Stimulated activated CD8-positive, alpha-beta memory T cell treated with anti-CD3 and anti-CD28 coated beads, Interleukin-15, amount 100 ng/mL, for 4 hours (primary cell): ENCODE measurements at places on chromosomes 5 and 9.

DNA sequence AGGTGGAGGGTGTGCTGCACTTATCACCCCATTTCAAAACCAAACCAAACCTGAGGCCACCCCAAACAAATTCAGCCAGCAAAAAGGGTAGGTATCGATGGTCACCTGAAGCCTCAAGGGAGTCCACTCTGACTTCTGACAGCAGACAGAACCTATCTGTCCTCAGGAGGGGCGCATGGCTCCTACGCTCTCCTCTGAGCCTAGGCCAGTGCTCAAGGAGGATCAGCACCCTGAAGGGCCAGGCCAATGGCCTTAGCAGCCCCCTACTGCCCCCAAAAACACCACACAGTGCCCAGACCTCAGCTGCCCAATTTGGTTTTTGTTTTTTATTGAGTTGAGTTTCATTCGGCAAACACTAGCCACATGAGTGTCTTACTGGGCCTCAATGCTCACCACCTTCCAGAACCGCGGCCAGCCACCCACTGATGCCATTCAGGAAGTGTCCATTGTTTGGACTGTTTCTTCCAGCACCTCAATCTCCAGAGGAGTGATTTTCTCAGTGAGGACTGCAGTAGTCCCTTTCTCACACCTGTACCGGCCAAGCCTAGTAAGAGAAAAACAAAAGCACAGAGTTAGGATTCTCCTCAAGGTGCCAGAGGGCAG lies 62.0 kb downstream of the PSMB7 start:
- no peak for DNase-seq

GRCh38 chr5:53984971-53985370 lies 325.4 kb downstream of the ARL15 start:
- no peak for DNase-seq

GRCh38 chr5:87825583-87825982 lies 412.9 kb upstream of the CCNH start:
- DNase-seq = no peak

GRCh38 chr9:70491426-70492318 lies 77.2 kb upstream of the KLF9 start:
- no peak for DNase-seq

DNA sequence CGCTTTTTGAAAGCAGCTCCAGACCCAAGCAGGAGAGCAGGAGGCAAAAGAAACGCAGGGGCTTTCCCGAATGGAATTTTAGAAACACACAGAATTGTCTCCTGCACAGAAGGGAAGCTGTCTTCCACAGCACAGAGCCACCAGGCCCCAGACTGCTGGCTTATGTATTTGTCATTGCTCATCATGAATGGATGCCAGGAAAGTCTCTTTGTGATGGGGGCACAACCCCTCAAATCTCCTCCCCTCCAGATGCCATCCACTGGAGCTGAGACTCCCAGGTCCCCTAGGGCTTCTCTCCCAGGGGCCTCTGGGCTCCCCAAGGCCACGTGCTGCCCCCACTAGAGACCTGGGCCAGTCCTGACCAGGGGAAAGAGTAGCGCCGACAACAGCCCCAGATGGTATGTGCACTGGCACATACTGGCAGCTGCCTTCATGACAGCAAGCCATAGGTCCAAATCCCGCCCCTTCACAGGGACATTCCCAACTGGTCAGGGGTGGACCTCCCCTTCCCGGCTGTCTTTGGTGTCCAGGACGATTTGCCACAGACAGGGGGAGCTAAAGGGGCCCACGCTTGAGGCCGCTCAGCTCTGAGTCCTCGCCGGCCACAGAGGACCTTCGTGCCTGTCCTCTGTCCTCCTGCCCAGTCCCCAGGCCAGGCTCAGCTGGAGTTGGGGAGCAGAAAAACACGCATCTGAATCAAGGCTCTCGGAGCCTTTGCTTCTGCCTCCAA lies 127.8 kb downstream of the KCNIP1 start:
- DNase-seq = no peak

DNA sequence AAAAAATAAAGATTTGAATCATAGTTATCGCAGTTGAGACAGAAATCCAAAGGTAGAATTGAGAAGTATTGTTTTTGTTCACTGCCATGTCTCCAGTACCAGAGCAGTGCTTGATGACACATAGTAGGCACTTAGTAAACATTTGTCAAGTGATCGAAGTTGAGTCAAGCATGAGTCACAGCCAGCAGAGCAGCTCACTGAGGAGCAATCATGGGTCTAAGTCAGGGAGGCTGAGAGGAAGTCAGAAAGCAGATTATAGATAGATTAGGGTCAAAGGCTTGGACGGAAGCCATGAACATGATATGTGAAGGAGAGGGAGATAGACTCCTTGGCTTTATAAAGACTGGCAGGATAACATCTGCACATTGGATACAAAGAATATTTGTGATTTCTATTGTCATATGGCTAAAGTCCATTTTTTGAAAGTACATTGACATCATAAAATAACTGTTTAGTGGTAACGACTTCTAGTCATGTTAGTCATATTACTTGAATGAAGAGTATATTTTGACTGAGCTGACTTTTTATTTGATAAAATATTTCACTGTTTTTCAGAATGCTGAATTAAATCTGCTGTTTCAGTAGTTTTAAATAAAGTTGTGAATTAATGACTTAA lies 168.5 kb downstream of the RAB3C start:
- DNase-seq = no peak

DNA sequence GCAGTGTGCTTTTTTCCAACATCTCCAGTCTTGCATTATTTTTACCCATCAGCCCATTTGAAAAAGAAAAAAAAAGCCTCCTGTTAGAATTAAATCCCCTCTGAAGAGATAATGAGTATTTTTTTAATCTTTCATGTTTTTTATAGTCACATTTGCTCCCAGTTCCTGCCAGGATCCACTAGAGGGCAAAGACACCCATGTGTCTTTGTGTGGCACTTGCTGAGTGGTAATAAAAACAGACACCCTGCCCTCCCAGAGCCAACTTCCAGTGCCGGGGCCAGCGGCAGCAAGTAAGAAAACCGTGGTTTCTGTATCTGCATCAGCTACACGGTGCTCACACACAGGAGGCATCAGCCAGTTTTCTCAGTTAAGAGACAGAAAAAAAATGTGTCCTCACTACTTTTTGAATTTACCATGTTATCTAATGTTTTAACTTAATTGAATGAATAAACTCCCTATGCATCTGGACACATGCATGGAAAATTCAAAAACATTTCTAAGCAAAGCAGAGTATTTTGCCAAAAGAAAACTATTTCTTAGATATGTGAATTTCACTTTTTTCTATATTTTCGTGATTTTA lies 70.2 kb upstream of the PLEKHG4B start:
- no peak for DNase-seq

- DNase-seq = no peak
Measured at GRCh38 chr9:115264313-115264712, 146.4 kb upstream of the TNC start.

GRCh38 chr5:127085371-127085770 lies 12.1 kb upstream of the C5orf63 start:
- DNase-seq = no peak

DNA sequence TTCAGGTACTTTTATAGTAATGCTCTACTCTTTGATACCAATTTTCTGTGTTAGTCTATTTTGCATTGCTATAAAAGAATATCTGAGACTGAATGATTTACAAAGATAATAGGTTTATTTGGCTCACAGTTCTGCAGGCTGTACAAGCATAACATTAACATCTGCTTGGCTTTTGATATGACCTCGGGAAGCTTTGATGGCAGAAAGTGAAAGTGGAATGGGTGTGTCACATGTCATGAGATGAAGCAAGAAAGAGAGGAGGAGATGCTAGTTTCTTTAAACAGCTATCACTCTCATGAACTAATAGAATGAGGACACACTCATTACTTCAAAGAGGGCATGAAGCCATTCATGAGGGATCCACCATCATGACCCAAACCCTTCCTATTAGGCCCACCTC lies 270.9 kb upstream of the IL12B start:
- DNase-seq = no peak

- no peak for DNase-seq
Measured at GRCh38 chr5:173764332-173765028, 123.7 kb upstream of the CPEB4 start.

GRCh38 chr9:18499980-18500379 lies 26.0 kb downstream of the ADAMTSL1 start:
- no peak for DNase-seq

- no peak for DNase-seq
Measured at GRCh38 chr5:133967698-133968203, 674 bp downstream of the C5orf15 start.

DNA sequence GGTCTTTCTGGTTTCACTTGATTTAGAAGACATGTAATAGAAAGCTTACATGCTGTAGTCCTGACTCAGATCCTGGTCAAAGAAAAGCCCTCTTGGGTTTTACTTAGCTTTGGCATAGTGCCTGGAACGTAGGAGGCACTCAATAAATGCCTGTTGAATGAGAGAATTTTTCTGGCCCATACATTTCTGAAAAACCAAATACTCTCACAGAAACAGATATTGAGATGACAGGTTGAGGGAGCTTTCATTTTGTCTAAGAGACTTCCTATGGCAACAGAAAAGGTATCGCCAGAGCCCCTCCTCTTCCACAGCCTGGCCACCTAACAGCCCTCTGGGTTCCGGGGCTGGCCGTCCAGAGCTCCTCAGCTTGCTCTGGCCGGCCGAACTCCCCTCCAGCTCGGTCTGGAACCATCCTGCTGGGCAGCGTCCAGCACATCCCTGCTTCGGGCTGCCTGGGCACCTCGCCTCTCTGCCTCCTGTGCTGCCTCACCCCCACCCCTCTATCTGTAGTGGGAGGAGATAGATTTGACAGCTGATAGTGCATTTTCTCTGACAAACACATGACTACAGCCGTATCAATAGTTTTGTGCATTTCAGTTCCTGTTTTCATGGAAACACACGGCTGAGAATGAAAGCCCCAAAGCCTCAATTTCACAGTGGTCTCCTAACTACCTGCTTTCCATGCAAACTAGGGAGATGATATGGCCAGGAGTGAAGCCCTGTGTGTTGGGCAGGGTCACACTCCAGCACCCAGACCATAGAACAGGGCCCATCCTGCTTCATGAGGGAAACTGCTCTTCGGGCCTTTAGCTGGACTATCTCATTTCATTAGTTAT lies 1.1 kb downstream of the IL4 start:
- no peak for DNase-seq

- DNase-seq = no peak
Measured at GRCh38 chr9:135901826-135902225, 5.5 kb downstream of the CAMSAP1 start.

GRCh38 chr5:165508861-165509260 lies 2003.4 kb downstream of the MAT2B start:
- DNase-seq = no peak

- no peak for DNase-seq
Measured at GRCh38 chr9:34084562-34084961, 35.9 kb upstream of the UBAP2 start.

DNA sequence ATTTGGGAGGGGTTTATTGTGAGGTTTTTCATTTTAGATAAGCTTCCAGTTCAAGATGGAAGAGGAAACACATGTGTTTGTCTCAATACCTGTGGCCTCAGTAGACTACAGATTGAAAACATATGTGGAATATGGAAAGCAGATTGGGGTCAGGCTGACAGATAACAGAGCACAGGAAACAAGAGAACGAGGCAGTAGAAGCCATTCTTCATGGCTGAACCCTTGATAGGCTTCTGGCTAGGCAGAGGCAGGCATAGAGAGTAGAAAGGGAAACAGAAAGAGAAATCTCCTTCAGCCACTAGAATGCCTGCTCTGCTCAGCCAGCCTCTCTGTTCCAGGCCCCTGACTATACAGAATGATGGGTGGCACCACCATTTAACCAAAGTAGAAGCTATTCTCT lies 152.5 kb downstream of the MUSK start:
- no peak for DNase-seq

- DNase-seq = no peak
Measured at GRCh38 chr5:2538169-2538568, 213.3 kb downstream of the IRX2 start.

DNA sequence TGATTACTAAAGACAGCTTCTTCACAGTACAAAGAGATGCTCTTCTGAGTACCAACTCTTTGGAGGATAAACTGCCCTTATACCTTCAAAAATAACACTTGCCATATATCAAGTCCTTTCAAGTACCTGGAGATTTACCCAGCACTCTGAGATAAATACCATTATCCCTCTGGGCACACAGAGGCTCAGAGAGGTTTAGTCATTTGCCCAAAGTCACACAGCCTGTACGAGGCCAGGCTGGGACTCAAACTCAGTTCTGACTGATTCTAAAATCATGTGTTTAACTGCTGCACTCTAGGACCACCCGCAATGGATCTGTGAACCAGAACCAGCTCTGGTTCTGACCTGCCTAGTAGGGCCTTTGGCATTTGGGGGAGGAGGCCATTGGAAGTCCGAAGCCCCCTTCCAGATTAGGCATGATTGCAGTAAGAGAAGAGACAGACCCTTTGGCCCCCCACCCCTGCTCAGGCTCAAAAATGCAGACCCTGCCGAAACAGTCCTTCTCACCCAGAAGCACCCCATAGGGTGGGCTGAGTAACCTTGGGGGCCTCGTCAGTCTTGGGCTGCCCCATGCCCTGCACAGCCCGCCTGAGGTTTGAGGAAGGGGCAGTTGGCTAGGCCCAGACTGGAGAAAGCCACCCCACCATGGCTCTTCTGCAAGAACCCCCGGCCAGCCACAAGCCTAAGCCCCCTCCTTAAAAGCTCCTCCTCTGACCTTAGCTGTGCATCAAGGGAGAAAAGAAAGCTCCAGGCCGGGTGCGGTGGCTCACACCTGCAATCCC lies 32.8 kb upstream of the IL17B start:
- DNase-seq = no peak

DNA sequence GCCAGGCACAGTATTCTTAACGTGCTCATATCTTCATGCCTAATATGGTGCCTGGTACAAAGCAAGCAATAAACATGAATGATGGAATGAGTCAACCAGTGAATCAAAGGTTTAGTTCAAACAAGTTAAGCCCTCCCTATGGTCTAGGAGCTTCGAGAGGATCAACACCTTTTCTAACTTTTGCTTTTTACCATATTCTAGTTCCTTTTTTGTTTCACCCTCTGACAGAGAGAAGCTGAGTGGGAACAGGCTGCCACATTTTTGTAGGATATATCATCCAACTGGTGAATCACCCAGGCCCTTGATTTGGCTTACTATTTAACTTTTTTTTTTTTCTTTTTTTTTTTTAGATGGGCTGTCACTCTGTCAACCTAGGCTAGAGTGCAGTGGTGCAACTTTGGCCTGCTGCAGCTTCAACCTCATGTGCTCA lies 39.3 kb upstream of the TNC start:
- no peak for DNase-seq

DNA sequence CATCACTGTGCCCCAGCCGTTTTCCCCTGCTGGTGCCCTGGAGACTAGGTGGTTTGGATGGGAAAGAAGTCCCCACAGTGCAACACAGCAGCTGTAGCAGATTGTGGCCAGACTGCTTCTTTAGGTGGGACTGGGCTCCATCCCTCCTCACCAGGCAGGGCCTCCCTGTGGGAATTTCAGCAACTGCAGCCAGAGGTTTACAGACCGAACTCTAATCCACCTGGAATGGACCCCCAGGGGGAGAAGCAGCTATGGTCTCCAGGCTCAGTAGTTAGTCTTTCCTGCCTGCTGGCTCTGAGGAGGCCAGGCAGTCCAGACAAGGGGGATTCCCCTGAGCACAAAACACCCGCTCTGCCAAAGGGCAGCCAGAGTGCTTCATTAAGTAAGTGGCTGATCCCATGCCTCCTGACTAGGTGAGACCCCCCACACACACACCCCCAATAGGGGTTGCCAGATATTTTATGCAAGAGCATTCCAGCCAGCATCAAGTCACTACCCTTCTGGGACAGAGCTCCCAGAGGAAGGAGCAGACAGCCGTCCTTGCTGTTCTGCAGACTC lies 188.9 kb downstream of the SGCD start:
- no peak for DNase-seq
